GM06990 (cell line): ENCODE measurements at places on chromosomes 1 and 21.
A peak's percentile ranks its signal among the peaks of the same experiment; 100 is the strongest.

DNA sequence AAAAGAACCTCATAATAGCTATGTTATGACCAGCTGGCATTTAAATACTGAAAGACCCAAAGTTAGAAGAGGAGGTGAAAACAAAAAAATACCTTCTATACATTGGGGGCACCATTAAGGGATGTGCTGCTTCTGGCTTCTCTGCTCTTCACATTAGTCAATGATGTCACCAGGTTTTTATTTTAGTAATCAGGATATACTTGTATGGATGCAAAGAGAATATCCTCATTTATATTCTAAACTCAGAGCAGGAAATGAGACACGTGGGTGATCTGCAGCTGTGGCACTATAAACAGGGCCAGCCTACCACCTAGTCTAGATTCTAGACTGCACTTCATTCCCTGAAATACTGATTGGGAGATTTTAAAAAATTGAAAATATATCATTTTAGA is 51.2 kb downstream of the WLS start:
- DNase-seq: peak; percentile 9

GRCh38 chr1:94006604-94007003 is 97.4 kb upstream of the GCLM start:
- no peak for DNase-seq

DNA sequence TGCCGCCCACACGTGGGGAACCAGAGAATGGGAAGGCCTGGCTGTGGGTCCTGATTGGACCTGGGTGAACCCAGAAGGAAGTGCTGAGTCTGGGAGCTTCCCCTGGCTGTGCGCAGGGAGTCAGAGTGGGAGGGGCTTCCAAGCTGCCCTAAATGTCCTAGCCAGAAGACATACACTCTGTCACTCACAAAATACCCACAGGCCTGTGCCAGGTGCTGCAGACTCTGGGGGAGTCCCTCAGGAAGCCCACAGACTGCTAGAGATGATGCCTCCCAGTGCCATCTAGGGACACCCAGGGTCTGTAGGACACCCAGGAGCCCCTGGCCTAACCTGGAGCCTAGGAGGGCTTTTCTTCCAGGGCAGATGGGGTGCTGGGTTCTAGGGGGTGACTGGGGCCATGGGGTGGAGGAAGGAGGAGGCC is 33.7 kb upstream of the LRP8 start:
- DNase-seq: no peak

DNA sequence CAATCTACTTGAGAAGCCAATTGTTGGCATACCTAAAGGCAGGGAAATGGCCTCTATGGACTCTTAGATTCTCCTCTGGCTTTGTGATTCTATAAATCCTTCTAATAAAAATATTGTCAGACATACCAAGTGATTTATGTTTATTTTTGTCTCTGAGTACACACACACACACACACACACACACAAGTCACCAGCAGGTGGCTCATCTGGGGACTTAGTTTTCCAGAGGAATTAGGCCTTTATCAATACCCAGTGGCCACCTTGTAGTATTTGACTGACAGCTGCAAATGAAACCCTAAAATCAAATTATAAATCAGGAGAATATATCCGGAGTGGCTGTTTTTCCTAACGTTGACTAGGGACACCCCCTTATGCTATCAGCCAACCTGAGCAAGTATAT is 258.5 kb downstream of the BRINP2 start:
- DNase-seq: no peak

- DNase-seq: no peak
Observed at GRCh38 chr1:199291022-199291740, 652.3 kb downstream of the PTPRC start.

- no peak for DNase-seq
Observed at GRCh38 chr1:67607286-67607685, 77.7 kb upstream of the GADD45A start.

GRCh38 chr21:25539606-25540005 is 67.7 kb downstream of the MRPL39 start:
- DNase-seq: no peak

DNA sequence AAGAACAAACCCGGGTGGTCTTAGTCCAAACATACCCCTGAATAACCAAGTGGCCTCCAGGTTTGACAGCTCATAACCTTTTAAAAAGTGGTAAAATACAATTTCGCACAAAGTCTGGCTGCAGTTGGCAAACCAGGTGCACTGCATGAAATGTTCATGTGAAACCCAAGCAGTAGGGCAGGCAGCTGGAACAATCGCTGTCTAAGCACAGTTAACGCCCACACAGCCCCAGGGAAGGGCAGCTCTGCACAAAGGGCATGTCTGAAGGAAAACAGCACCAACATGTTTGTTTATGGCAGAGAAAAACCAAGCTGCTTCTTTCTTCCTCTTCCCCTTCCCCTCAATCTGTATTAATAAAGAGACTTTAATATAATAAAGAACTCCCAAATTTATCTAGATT is 49.5 kb downstream of the KIAA1614 start:
- DNase-seq: no peak

DNA sequence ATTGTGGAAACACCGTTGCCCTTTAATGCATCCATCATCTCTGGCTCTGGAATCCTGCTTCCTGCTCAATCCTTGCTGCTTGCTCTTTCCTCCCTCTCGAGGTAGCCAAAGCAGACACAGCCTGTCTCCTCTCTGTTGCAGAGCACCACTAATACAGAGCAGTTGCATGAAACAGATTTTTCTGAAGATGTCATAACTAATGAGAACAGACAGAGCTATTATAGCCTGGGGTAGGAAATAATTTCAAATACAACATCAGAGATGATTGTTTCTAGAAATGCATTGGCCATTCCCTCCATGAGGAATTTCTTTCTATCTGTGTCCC is 23.3 kb upstream of the ACBD6 start:
- DNase-seq: no peak

DNA sequence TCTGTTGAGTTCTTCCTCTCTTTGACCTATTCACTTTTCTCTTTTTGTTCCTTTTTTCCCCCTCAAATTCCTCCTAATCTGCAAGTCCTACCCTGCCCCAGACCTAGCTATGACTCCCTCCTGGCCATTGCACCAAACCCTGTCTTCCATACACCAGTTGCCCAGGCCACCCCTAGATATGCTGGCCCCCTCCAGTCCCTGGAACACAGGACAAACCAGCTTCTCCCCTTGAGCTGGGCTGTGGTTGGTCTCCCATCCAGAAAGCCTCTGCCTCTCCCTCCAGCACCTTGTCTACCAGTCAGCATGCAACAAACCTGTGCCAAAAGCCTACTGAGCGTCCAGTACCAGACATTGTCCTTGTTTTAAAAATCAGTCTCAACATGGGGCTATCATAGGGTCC is 59.4 kb downstream of the ELK4 start:
- no peak for DNase-seq

GRCh38 chr1:33338048-33338439 is 17.1 kb upstream of the A3GALT2 start:
- DNase-seq: no peak

DNA sequence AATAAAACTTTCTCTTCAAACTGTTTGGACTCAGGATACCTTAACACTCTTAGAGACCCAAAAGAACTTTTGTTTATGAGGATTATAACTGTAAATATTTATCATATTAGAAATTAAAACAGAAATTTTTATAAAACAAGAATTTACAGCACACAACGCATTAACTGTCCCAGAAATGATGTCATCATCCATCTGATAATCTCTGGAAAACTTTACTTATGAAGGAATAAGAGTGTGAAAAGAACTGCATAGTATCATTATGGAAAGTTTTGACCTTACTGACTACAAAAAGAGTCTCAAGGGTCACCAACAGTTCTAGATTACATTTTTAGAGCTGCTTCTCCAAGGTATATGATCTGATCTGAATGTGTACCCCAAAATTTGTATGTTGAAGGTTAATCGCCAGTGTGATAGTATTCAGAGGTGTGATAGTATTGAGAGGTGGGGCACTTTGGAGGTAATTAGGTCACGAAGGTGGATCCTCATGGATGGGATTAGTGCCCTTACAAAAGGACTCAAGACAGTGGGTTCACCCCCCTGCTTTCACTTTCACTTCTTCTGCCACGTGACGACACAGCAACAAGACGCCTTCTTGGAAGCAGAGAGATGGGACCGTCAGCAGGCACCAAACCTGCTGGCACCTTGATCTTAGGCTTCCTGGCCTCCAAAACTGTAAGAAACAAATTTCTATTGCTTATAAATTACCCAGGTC is 95.7 kb upstream of the NR5A2 start:
- DNase-seq: no peak

GRCh38 chr1:34736692-34737091 is 18.2 kb upstream of the GJB5 start:
- no peak for DNase-seq

DNA sequence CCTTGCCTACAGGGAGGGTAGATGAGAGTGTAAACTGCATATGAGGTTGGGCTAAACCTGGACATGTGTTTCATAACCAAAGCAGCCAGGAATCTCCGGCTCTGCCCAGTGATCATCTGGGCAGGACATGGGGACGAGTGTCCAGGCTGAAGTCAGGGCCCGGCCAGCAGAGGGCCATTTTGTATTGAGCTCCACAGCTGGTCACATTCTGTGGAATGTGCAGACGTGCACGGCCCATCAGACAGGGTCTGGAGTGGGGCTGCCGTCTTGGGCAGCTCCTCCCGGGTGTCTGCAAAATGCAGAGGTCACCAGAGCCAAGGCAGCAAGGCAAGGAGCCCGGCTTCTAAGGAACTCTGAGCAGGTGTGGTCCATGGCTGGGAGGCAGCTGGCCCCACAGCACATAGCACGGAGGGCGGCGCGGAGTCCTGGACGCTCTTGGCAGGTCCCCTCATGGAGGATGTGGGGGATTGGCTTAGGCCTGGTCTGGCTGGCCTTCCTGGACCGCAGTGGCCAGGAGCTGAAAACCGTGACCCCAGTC is 6.2 kb downstream of the LRRC3 start:
- no peak for DNase-seq

- no peak for DNase-seq
Observed at GRCh38 chr21:44441041-44441400, 14.3 kb upstream of the LRRC3 start.

- no peak for DNase-seq
Observed at GRCh38 chr21:45327441-45328197, 39.9 kb upstream of the POFUT2 start.

GRCh38 chr1:198701250-198701649 is 62.4 kb downstream of the PTPRC start:
- no peak for DNase-seq

DNA sequence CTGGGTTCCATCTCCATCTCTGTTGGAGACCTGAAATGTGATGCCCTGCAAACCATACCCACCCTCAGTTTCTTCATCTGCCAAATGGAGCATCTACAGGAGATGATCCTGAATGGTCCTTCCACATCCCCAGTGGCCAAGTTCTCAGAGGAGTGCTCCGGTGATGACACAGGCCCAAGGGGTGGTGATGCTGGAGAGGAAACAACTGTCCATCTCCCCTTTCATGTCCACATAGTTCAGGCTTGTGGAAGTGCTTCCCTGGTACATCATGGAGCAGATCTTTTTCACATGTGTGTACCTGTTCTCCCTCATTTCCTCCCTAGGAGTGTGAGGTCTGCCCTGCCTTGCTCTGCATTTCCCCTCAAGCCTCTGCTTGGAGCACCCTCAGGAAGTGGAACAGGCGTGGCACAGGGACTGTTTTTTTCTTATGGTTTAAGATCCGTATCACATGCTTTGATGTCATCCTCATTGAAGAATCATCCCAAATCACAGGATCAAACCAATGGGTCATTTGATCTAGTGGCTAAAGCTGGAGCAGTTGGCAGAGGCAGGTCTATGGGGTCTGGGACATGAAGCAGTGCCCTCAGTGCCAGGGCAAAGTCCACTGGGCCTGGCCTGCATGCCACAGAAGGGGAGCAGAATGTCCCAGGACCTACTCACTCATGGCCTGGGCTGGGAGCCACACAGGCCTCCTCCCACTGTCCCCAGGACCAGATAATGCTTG is 8.2 kb upstream of the TRIM63 start:
- no peak for DNase-seq

GRCh38 chr21:22536509-22536908 is 1538.3 kb downstream of the NCAM2 start:
- no peak for DNase-seq

GRCh38 chr1:19599810-19600209 is 44.3 kb upstream of the NBL1 start:
- no peak for DNase-seq

GRCh38 chr1:172180501-172181285 is 239.8 kb upstream of the C1orf105 start:
- DNase-seq: peak; percentile 32

DNA sequence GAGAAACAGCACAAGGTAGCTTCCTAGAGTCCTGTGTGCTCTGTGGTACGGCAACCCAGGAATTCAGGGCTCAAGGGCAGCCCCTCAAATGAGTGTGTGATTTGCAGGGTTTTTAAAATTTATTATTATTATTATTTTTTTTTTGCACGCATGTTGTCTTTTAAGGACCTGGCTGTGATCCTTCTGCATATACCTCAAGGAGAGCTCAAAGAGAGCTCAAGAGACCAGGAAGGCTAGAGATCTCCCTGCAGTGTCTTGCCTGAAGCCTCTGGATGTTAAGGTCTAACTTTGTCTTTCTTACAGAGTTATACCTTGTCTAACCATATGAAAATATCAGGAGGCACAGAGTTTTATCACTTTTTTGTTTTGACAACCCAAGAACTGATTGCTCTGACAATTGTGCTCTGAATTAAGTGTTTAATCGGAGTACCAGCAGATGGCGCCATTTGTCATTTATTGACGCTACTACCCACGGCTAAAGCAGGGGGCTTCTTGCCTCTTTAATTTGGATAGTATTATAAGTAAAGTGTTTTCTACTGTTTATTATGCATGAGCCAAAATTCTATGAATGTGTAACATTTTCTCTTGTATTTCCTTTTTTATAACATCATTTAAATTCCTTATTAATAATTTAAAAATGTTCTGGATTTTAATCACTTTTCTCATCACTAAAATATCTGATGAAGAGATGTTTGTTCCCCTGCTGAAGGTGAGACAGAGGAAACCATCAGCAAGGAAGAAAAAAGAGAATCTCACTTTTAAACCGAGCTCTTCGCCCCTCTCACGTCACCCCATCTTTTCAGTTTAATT is 35.8 kb upstream of the LMO4 start:
- DNase-seq: peak; percentile 31

GRCh38 chr1:210558302-210558701 is 229.6 kb downstream of the HHAT start:
- no peak for DNase-seq

DNA sequence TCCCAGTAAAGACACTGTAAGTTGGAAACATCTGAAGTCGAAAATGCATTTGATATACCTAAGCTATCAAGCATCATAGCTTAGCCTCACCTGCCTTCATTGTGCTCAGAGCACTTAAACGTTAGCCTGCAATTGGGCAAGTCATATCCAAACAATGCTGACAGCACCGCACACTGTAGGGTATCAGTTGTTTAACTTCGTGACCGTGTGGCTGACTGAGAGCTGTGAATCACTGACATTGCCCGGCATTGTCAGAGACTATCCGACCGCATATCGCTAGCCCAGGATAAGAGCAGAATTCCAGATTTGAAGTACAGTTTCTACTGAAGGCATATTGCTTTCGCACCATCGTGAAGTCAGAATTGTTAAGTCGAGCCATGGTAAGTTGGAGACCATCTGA is 41.5 kb downstream of the GALNT2 start:
- no peak for DNase-seq

DNA sequence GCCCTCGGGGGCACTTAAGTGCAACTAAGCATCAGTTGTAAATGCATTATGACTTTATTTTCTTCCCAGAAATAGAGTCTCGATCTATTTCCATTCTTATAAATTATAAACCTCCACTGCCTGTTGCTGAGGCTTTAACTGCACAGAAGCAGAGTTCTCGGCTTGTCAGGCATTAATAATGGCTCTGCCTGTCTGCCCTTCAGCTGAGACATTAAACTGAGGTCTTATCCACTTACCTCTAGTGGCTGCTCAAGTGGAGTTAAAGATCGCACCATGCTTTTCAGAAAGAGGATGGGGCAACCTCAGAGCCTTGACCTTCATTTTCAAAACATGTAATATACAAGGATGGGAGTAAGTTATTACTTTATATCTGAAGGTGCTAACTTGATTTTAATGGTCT is 597.6 kb upstream of the PRMT6 start:
- DNase-seq: no peak
